ENCODE measurements at places on chromosomes 3 and 15.

GRCh38 chr15:78018946-78019644 lies 58.4 kb downstream of the TBC1D2B start:
- DNase-seq: peak; percentile 94

- DNase-seq: no peak
Measured at GRCh38 chr3:116445311-116445841, at the start of gene LSAMP. TSS of gene LSAMP (minus strand) at chr3:116445487.

DNA sequence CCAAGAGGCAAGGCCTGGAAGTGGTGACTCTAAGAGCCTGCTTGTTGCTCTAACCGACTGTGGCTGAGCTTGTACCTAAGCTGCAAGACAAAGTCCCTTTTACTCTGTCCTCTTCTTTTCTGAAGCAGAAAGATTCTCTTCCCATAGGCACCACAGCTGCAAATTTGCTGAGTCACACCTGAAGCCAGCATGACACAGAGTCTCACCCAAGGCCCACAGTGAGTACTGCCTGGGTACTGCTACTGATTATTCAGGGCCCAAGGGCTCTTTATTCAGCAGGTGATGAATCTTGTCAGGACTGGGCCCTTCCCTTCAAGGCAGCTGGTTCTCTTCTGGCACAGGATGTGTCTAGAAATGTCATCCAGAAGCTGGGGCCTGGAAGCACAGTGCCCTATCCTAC lies 18.9 kb upstream of the TIGIT start:
- DNase-seq: peak; percentile 19

- DNase-seq: no peak
Measured at GRCh38 chr3:14801668-14802380, 16.9 kb upstream of the FGD5 start.

DNA sequence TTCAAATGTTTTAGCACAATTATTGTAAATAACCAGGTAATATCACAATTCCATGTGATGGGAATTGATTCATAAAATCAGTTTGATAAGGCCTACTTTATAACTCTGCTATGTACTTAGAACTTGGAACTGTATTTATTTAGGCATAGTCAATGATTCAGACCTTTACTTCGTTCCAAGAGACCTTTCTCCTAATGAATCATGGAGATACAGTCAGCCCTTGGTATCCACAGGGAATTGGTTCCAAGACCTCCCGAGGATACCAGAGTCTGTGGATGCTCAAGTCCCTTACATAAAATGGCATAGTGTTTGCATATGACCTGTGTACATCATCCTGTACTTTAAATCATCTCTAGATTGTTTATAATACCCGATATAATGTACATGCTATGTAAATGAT lies 60.8 kb upstream of the UMPS start:
- no peak for DNase-seq

DNA sequence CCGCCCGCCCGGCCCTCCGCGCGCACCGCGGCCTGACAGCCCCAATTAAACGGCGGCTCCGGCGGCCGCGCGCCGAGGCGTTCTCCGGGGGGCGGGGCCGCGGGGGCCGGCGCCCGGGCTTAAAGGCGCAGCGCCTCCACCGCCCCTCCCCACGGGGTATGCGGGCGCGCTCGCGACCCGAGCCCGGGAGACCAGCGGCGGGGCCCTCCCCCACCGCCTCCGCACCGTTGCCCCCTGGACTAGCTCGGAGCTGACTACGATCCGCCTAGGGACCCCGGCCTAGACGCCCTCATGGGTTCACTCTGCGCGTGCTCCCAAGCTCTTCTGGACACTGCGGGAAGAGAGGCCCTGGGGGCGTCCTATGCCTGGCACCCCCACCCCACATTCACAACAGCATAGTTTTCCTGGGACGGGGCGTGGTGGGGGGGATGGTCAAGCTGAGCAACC lies at the start of gene DUSP7:
Gene DUSP7, minus strand, starts transcription at position 51 of the 447 bp plus-strand sequence. CDS start 205 bp downstream, outside the sequence.
- peak; percentile 84 for DNase-seq

GRCh38 chr15:38682861-38683260 lies 118.2 kb upstream of the RASGRP1 start:
- DNase-seq: no peak

GRCh38 chr3:128971421-128972100 lies 22.3 kb downstream of the CFAP92 start:
- DNase-seq: peak; percentile 38

DNA sequence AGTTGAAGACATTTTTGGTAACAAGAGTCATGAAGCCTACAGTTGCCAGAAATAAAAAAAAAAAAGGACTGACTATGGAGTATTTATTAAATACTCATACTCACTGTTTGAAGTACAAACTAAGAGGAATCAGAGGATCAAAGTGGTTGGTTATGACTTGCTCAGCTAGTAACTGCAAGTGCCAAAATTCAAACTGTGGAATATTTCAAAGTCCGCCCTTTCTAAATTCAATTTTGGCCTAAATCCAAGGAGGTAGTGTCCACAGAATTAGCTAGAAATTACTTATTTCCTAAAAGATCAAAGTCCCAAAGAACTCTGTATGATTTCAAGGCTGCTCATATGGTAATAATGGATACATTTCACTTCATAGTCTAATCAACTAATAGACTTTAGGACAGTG lies 274.5 kb downstream of the ZBTB20 start:
- no peak for DNase-seq
